ENCODE measurements at places on chromosomes 2 and 18.

GRCh38 chr2:200188876-200189275 is 117.6 kb upstream of the SPATS2L start:
- DNase-seq: no peak

GRCh38 chr18:55439056-55439455 is 148.9 kb downstream of the TCF4 start:
- no peak for DNase-seq

DNA sequence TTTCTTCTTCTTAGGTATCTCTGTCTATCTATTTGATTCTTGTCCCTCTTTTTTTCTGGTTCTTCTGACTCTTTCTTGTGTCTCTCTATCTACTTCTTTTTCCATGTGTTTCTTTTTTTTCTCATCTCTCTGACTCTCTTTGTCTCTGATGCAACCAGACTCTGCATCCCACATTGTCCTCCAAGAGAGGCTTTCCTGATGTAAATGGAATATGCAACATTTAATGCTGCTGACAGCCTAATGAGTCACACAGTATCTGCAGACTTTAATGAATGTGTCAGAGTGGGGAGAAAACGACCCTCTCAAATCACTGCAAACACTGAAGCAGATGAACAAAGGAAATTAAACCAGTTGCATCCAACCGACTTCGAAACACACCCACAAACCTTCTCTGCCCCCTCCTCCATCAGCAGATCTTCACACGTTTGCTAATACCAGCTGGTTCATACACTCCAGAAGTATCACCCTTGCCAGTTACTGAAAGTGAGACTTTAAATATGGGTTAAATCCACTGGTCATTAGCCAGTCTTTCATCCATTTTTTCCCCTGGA is 351.5 kb downstream of the TXNL1 start:
- DNase-seq: no peak

GRCh38 chr2:128366713-128367511 is 48.2 kb upstream of the HS6ST1 start:
- DNase-seq: no peak

- DNase-seq: no peak
Measured at GRCh38 chr2:8620611-8621382, 61.1 kb upstream of the ID2 start.

GRCh38 chr2:171592036-171592555 is 69.8 kb downstream of the CYBRD1 start:
- DNase-seq: no peak
